ENCODE measurements at places on chromosomes 7 and 10. TPM values are rescaled to one million over a fixed set of nuclear protein-coding genes. Genes with fewer than 3 reads are reported as not detected.

ZNF394 gene
- 25.7 TPM for total RNA-seq

CCL26 gene
- total RNA-seq, result not detected

TMEM236 gene
- total RNA-seq, result not detected

HDAC9 gene
- total RNA-seq, result 33.4 TPM

TDRD1 gene
- 0.53 TPM for total RNA-seq

ATRNL1 gene
- 15.4 TPM for total RNA-seq

EFCAB10 gene
- not detected for total RNA-seq

PITX3 gene
- total RNA-seq, result not detected

ASL gene
- 46.2 TPM for total RNA-seq

CPA2 gene
- total RNA-seq, result not detected

HHEX gene
- total RNA-seq, result 18.5 TPM

GIMAP8 gene
- 28.3 TPM for total RNA-seq

DNA sequence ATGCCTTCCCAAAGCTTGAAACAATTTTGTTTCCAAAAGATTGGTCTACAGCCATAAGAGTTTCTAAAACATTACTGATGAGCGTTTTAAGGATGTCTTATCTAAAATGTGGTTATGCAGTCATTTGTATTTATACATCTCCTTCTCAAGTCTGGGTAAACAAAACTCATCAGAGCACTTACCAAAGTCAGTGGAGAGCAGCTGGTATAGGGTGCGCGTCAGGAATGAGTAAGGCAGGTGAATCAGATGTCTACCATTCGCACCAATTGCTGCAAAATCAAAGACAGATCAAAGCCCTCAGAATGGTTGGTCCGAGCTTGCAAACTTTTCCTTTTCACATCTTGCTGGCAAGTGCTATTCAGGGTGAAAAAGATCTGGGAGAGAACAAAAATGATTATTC lies 65.6 kb upstream of the FAM171A1 start:
- DNase-seq, result no peak

DNA sequence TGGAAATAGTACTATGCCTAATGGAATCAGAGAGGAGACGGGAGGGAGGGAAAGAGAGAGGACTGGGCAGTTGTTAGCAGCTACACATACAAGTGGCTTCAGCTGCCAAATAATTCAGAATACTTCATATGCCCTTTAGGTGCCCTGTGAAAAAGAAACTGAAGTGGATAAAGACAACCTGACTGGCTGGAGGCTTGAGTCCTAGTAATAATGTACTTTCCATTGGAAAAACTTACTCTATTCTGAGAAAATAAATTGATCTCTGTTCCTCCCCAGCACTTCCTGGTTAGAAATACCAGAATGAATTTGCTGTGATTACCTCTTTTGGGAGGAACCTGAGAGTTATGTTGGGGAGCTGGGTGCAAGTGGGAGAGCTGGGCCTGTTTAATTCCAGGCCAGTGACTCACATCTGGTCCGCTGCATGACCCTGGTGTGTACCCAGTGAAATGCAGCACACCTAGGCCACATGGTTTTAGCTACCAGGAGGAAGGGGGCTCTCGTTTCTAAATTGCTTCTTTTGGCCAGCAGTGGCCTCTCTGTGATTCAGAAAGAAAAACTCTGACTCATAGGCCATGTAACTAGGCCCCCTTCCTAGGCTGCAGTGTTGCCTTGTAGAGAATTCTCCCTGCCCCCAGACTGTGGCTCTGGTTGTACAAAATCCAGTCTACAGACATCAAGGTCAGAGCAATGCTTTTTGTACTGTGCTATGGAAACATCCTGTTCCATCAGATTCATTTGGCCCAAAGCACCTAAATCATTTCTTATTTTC lies 6.5 kb downstream of the AGFG2 start:
- peak; percentile 59 for DNase-seq

DNA sequence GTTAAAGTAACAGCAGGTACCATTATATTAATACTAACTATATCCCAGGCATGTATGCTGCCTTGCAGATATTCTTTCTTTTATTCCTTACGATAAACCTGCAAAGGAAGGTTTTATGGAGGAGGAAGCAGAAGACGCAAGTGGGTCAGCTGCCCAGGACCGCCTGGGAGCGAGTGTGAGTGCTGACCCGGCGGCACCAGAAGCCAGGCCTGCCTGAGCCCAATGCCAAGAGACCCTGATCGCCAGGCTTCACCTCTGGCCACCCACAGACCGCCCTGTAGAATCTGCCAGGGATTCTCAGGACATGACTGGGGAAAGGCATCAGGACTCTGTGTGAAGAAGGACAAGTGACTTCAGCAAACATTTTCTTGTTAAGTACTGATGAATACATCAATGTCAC lies 26.3 kb downstream of the PITRM1 start:
- no peak for DNase-seq

GRCh38 chr10:14681305-14681704 lies 93.4 kb downstream of the FAM107B start:
- DNase-seq, result no peak

DNA sequence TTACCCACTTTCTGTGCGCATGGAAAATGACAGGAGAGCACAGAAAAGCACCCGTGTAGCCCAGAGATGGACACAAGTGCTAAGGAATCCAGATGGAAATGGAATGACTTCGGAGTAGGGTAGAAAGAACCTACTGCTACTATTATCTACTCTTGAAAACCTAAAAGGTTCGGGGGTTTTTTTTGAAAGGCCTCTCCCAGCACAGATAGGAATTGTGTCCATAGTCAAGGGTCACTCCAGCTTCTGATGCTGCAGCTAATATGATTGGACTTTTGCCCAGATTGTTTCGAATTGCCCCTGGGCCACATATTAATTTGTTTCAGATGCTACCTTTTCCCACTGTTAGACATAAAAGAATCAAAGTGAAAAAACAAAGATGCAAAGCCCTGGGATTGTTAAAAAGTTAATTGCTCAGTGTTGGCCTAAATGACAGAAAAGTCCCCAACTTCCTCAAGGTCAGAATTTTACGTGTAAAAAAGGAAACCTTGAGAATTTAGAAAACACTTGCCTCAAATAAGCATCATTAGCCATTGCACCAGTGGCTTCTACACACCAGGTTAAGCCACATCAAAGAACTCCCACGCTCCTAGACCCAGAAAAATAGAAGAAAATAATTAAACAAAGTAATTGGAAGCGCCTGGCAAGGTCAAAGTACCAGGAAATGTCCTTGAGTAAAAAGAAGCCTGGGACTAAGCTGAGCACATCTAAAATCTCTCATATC lies 40.8 kb upstream of the INSIG1 start:
- DNase-seq, result no peak

DNA sequence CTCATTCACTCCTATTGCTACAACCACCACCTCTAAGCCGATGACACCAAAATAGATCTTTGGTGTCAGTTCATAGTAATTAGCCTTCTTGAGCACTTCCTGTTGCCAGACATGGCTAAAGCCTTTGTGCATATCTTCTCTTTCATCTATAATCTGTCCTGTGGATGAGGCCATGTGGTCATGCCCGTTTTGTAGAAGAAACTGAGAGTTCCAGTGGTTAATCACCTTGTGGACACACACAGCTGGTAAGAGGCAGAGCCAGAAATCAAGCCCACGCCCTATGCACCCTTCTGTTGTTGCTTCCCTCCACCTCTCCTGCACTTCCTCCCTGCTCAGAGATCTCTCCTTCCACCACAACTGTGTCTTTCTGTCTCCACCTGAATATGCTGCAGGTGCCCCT lies 285.1 kb upstream of the PFKP start:
- DNase-seq, result no peak

DNA sequence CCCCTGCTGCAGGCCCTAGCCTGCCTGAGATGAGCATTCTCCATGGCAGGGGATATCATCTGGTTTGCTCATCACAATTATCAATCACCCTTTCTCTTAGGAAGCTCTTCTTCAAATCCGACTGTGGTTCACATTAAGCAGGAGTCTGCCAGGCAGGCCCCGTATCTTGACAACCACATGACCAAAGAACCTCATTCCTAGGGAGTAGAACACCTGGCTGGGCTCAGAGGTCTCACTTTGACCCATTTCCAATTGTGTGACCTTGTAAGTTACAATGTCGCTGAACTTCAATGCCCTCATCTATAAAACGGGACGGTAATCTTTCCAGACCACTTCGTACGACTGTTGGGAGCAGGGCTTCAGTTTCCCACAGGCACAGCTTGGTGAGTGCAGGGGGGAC lies 156.4 kb upstream of the PCBD1 start:
- DNase-seq, result no peak

GRCh38 chr7:107051376-107051775 lies 6.9 kb downstream of the PRKAR2B start:
- no peak for DNase-seq

DNA sequence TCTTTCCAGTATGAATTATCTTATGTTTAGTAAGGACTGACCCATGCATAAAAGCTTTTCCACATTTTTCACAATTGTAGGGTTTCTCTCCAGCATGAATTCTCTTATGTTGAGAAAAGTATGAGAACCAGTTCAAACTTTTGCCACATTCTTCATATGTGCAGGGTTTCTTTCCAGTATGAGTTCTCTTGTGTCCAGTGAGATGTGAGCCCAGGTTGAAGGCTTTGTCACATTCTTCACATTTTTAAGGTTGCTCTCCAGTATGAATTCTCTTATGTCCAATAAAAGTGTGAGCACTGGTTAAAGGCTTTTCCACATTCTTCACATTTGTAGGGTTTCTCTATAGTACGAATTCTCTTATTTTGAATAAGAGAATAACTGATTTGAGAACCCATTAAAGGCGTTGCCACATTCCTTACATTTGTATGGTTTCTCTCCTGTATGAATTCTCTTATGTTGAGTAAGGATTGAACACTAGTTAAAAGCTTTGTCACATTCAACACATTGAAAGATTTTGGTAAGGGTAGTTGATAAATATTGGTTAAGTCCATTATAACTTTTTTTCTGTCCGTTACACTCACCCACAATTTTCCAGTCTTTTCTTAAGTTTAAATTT lies 911.0 kb upstream of the ZNF722 start:
- no peak for DNase-seq

DNA sequence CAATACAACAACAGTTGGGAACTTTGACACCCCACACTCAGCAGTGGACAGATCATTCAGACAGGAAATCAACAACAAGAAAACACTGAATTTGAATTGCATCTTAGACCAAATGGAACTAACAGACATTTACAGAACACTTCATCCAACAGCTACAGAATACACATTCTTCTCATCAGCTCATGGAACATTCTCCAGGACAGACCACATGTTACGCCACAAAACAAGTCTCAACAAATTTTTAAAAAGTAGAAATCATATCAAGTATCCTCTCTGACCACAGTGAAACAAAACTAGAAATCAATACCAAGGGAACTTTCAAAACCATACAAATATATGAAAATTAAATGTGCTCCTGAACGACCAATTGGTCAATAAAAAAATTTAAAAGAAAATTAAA lies 212.3 kb downstream of the DNAJC1 start:
- DNase-seq, result no peak

DNA sequence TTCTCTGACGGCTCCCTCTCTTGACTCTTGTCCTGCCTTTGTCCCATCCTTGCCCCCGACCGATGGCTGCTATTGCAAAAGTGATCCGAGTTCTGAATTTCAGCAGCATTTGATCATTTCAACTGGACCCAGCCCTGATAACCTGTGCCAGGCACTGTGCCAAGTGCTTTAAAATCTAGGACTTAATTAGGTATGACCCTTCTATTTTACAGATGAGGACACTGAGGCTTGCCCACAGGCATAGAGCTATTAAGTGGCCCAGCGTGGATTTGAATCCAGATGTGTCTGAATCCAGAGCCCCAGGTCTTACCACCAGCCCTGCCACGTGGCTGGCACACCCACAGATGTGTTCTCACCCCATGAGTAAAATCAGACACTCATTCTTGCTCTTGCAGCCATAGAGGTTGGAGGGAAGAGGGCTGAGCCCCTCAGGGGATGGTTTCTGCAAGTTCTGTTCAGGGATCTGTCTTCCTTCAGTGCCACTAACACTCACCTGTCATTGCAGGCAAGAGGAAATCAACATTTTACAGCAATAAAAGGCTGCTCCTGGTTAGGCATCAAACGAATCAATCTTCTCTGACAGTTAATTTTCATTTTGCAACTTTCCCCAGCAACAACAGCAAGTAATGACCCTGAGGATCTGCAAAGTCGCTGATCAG lies 101.2 kb downstream of the GRID1 start:
- DNase-seq, result peak; percentile 43

- DNase-seq, result no peak
Observed at GRCh38 chr10:112289373-112290053, 6.3 kb downstream of the TECTB start.

GRCh38 chr10:106504536-106504935 lies 660.0 kb downstream of the SORCS1 start:
- no peak for DNase-seq

- DNase-seq, result no peak
Observed at GRCh38 chr7:15801041-15801440, 114.6 kb upstream of the MEOX2 start.

DNA sequence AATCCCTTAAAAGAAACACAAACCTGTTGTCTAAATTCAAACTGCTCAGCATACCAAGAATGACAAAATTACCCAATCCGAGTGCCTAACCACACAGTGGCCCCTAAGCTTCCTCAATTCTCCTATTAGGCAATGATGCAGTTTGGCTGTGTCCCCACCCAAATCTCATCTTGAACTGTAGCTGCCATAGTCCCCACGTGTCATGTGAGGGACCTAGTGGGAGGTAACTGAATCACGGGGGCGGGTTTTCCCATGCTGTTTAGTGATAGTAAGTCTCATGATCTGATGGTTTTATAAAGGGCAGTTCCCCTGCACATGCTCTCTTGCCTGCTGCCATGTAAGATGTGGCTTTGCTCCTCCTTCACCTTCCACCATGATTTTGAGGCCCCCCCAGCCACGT lies 21.9 kb downstream of the PSAP start:
- no peak for DNase-seq

DNA sequence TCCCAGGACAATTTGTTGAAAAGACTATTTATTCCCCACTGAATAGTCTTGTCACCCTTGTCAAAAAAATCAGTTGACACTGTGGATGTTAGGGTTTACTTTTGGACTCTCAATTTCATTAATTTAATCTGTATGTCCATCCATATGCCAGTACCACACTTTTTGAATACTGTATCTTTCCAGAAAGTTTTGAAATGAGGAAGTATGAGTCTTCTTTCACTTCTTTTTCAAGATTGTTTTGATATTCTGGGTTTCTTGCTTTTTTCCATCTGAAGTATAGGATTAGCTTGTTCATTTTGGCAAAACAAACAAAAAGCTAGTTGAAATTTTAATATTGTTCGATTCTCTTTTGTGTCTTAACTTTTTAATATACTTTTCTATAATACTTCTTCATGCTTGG lies 21.7 kb downstream of the KLHDC10 start:
- DNase-seq, result no peak

GRCh38 chr7:148395352-148395811 lies 195.2 kb upstream of the C7orf33 start:
- DNase-seq, result no peak

- DNase-seq, result no peak
Observed at GRCh38 chr7:112873831-112874553, 83.8 kb upstream of the TMEM168 start.

DNA sequence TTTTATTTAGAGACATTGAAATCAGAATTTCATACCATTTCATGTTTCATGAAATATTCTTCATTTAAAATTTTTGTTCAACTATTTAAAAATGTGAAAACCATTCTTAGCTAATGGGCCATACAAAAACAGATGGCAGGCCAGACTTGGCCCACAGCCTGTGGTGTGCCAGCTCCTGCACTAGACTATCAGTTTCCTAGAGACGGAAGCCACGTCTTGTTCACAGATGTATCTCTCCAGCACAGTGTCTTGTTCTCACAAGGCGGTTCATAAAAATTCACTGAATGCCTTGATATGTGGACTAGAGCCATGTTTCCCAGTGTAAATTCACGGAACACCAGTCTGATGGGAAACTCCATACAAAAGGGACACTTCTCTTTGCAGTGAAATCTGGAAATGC lies 216.0 kb downstream of the KCNMA1 start:
- DNase-seq, result no peak

GRCh38 chr7:156836443-156836842 lies 56.5 kb downstream of the LMBR1 start:
- no peak for DNase-seq
